ENCODE measurements at places on chromosomes 11 and 22.

DNA sequence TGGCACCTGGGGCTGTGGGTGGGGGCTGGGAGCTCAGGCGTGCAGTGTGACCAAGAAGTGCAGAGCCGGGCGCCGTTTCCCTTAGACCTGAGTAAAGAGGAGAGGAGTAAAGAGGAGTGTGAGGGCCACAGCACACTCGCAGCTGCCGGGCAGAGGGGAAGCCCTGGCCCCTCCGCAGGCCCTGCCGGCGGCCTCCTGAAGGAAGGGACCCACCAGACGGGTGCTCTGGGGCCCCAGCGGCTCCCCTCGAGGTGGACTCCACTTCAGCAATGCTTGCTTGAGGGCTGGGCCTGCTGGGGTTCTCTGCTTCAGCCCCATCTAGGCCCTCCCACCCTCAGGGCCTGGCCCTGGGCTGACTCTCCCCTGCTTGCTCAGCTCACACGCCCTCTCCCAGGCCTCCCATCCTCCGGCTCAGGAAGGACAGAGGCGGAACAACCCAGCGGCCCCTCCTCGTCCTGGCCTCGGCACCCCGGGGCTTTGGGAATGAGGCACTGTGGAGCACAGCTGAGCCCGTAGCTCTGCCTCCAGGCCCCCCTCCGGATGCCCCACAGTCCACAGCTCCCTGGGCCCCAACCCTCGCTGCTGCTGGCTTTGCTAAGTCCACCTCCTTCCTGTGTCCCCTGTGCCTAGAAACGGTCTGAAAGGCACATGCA lies 1198.7 kb downstream of the BRD1 start:
- DNase-seq: no peak

GRCh38 chr11:121321614-121322243 lies 29.2 kb downstream of the SC5D start:
- DNase-seq: no peak

DNA sequence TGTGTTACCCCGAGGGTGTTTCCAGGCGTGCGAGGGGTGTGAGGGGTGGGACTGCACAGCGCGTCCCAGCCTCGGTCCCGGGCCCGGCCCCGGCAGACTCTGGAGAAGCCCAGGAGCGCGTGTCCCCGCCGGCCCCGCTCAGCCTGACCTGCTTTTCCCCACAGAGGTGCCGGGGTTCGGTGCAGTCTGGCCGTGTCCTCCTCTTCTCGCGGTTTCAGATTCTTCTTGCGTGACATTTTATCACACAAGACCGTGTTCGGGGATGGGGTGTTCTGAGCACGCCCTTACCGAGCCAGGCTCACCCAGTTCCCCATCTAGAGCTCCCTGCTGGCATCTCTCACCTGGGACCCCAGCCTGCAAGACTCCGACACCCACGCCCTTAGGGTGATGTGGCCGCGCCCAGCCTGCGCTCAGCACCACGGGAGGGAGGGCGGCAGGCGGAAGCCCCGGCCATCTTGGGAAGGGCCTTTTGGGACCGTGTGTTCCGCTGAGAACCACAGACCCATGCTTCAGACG lies 775.6 kb downstream of the BRD1 start:
- DNase-seq: no peak

DNA sequence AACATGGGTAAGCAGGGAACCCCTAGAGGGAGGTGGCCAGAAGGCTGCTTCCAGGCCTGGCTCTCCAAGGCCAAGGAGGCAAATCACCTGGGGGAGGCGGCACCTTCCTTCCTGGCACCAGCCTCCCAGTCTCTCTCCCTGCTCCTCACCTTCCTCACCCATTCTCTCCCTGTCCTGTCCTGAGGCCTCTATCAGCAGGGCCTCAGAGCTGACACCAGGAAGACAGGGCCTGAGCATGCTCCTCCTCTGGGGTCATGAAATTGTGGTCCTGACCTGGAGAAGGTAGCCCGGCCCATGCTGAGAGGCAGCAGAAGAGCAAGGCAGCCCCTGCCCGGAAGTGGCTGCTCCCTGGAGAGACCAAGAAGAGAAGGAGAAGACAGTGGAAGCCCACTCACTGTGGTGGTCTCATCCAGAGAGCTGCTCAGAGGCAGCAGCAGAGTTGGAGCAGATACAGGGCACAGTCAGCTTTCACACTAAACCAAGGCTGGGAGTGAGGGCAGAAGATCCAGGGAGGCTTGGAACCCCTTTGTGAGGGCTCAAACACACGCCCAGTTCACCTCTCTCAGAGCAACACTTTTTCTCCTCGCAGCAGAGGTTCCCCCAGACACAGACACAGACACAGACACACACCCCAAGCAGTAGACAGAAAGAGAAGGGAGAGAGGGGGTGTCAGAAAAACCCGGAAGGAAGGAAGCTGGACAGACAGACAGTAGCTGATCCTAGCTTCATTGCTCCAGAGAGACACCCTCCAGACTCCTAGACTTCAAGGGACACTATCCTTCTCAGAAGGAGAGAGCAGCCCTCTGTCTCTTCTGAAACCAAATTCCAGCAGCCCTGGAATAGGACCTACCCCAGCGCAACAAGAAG lies 1.8 kb downstream of the BCL9L start:
- no peak for DNase-seq

GRCh38 chr22:46150655-46151477 lies 540 bp downstream of the PPARA start:
- DNase-seq: no peak

- no peak for DNase-seq
Measured at GRCh38 chr11:2791521-2792380, 92.0 kb upstream of the KCNQ1OT1 start.

DNA sequence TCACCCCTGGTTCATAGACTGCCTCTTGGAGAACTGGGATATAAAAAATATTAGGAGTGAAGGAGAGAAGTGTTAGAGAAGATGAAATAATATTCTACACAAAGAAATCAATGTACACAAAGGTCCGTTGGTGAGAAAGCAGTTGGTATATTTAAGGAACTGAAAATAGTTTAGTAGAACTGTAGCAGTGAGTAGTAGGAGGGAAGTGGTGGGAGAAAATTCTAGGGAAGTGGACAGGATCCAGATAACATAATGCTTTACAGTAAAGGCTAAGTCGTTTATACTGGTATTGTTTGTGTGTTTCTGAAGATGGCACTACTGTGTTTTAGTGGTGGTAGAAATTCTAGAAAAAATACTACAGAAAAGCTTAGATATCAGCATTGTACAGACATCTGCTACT lies 120.8 kb upstream of the CHORDC1 start:
- no peak for DNase-seq

GRCh38 chr11:88739524-88739923 lies 326.3 kb downstream of the GRM5 start:
- no peak for DNase-seq

GRCh38 chr11:132960273-132961078 lies 571.8 kb downstream of the OPCML start:
- DNase-seq: no peak

DNA sequence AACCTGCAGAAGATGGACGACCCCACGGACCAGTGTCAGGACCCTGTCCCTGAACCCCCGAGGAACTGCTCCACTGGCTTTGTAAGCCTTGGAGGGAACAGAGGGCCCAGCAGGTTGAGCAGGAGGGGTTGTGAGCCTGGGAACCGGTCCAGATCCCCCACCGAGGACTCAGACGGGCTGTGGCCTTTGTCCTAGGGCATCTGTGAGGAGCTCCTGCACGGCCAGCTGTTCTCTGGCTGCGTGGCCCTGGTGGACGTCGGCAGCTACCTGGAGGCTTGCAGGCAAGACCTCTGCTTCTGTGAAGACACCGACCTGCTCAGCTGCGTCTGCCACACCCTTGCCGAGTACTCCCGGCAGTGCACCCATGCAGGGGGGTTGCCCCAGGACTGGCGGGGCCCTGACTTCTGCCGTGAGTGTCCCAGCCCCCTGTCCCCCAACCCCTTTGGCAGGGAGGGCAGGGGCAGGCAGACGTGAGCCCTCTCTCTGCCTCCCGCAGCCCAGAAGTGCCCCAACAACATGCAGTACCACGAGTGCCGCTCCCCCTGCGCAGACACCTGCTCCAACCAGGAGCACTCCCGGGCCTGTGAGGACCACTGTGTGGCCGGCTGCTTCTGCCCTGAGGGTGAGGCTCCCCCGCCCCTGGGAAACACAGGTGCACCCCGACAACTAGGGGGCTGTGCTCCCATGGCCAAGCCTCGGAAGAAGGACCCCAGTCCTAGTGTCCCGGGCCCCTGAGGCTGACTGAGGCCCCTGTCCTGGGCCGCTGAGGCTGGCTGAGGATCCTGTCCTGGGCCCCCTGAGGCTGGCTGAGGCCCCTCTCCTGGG lies 6.4 kb downstream of the MUC5AC start:
- no peak for DNase-seq

- DNase-seq: no peak
Measured at GRCh38 chr11:70029115-70029860, 48.8 kb upstream of the ANO1 start.

DNA sequence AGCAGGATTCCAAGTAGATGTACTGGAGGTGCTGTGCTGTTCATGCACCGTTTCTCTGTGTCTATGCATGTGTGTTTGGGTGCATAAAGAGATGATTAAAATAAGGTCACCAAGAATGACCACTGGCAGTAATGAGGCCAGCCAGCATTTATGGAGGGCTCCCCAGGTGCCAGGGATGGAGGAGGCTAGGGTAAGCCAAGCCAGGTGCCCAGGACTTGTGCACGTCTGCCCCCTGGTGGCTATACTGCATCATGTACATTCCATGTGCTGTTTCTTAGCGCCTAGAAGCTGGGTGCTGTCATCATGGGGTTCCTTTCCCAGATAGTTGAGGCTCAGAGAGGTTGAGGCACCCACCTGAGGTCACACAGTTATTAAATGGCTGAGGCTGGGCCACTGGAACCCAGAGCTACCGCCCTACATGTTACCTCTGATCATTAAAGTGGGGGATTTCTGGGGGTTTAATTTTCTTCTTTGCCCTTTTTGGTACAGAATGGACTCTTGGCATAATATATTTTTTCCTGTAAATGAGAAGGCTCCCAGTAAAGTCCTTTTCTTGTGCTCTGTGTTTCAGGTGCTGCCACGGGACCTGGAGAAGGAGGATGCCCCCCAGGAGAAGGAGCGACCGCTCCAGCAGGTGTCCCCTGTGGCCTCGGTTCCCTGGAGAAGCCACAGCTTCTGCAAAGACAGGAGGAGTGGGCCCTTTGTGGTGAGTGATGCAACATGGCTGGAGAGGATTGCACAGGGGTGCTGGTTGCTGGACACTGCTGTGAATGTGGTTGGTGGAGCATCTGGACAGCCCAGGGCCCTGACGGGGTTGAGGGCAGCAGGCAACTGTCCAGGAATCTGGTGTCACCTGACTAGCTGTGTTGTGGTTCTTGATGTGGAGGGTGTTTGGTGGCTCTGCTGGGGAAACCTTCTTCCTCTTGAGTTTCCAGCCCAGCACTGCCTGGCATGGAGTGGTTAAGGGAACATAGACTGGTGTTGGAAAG lies 96.4 kb downstream of the KIAA1671 start:
- no peak for DNase-seq

DNA sequence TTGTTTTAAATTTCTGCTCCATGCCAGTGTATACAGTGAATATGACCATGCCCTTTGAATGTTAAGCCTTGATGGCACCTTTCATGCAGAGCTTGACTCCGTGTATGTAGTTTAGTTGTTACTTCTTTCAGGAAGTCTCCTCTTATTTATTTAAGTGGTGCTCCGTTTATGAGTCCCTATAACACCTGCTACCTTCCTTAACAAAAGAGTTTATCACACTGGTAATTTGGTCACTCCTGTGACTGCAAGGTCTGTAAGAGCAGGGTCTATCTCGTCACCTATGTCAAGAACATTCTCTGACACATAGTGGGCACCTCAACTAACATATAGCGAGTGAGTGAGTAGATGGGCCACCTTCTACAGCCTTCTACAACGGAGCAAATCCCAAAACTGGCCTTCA lies 152.5 kb downstream of the CCDC34 start:
- no peak for DNase-seq

DNA sequence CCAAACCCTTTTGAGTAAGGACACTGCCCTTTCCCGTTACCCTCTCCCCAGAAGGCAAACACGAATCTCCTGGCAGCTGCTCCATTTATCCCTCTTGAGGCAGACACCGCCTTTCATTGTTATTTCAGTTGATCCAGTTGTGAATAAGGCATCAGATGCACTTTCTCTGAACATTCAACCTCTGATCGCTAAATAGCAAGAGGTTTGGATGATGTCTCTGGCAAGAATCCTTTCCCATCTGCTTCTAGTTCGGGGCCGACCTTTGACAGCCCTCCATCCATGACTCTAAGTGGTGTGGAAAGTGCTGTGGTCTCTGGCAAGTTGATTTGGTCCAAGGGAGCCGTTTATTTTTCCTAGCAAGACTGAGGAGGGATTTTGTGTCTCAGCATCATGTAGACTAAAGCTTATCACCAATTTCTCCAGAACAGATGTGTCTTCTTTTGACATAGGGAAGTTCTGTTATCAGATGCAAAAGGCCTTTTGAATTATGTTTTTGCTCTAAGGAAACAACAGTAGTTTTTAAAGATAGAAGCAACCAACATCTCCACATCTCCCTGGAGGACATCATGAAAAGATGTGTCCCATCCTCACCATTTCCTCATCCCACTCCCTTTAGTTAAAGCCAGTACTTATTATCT lies 123.6 kb downstream of the CCDC34 start:
- DNase-seq: no peak

- DNase-seq: no peak
Measured at GRCh38 chr22:26985931-26986782, 328.8 kb downstream of the MIAT start.

DNA sequence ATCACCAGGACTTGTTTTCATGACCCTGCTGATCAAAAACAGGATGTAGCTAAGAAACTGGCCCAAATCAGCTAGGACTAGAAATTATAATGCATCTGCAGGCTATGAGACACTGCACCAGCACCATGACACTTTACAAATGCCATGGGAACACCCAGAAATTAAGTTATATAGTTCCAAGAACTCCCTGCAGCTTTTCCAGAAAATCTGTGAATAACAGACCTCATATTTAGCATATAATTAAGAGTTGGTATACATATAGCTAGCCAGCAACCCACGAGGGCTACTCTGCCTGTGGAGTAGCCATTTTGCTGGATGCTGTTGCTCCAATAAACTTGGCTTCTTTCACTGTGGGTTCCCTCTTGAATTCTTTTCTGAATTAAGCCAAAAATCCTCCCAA lies 101.0 kb downstream of the PGR start:
- no peak for DNase-seq

DNA sequence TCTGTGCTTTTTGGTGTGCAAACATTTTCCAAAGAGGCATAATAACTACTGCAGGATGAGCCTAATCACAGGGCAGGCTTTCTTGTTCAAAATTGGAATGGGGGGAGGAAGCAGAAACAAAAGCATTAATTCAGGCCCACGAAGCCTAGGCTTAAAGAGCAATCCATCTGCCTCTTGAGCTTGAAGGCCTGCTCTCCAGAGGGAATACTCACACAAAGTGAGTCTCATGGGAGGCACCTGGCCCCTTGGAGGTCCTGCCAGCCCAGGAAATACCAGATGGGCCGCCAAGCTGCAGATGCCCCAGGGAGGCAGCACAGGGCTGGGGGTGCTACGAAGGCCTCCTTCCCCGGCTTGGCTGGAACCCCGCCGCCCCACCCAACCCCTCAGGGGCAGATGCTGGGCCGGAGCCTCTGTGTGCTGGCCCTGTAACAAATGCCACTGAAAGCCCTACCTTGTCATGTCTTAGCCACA lies 39.3 kb upstream of the COMT start:
- no peak for DNase-seq

- no peak for DNase-seq
Measured at GRCh38 chr11:86232556-86232955, 12.0 kb upstream of the EED start.

GRCh38 chr22:43570531-43571165 lies 158.8 kb downstream of the MPPED1 start:
- DNase-seq: no peak

Measured in cortex of kidney (tissue), 1 donor.